ENCODE measurements at places on chromosomes 13 and 19.

DNA sequence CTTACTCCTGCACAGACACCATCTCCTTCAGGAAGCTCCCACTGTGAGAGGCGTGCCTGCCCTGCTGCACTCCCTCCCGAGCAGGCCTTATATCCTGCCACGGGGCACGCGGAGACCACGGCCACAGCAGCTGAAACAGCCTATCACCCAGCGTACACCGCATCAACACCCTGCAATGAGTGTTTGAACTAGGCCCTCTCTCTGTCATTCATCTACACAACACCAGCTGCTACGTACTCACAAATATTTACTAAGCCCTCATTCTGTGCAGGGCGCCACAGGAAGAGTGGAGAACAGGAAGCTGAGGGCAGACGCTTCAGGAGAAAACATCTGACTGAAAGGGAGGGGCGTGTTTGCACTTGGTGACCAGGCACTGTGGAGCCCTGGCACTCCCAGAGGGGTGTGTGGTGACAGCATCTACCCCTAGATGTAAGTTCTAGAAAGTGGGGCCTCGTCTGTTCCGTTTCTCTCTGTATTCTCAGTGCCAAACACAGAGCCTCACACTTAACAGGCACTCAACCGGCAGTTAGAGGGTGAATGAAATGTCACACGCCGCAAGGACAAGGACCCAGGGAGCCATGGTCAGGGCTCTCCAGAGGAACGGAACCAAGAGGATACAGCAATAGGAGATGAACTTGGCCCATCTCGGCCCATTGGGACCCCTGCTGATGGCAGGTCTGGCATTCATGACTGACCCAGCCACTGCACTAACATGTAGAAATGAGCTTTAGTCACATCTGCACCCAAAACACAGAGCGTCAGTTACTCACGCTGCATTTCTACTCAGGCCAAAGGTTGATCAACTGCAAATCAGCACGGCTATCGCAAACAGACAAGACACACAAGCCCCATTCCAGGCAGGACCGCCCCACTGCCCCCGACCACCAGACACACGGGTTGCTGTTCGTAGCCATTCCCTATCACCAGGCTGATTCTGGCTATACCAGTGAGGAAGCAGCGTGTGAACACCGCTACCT is 15.7 kb downstream of the RANBP3 start:
- DNase-seq = no peak

DNA sequence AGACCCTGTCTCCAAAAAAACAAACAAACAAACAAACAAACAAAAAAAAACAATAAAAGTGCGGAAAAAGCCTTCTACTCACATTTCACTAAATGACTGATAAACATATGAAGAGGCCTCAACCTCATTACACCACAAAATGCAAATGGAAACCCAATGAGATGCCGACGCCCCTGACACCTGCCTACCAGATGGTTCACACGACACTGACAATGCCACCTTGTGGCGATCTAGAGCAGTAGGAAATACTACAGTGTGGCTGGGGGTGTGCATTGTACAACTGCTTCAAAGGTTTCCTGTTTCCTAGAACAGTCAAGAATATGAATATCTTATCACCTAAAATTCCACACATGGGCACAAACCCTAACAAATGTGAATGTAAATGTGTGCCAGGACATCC is 14.0 kb downstream of the SCGB2B2 start:
- no peak for DNase-seq

- peak; percentile 45 for DNase-seq
Measured at GRCh38 chr19:47210689-47211316, 20.2 kb downstream of the BBC3 start.

- no peak for DNase-seq
Measured at GRCh38 chr13:24683838-24684599, 3.8 kb downstream of the ATP12A start.

- DNase-seq = no peak
Measured at GRCh38 chr19:29665826-29666577, 741 bp downstream of the PLEKHF1 start.

DNA sequence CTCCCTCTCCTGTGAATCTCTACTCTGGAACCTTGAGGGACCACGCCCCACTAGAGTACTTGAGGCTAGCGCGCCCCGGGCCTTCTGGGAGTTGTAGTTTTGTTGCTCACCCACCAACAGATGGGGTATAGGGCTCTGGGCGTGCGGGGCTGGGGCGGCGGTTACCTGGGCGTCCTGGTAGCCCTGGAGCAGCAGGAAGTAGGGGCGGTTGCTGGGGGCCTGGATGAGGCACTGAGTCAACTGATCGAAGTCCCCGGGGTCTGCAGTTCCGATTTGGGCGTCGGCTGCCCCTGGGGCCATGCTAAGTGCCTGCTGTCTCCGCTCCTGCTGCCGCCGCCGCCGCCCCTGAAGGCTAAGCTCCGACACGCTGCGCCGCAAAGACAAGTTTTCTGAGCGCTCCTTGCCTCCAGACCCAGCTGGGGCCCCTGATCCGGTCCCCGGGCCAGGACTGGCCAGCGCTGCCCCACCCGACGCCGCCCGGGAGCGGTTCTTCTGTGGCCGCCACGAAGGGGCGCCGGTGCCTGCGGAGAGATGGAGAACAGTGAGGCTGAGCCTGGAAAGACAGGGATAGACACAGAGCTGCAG is 5.3 kb downstream of the RASIP1 start:
- DNase-seq = no peak

DNA sequence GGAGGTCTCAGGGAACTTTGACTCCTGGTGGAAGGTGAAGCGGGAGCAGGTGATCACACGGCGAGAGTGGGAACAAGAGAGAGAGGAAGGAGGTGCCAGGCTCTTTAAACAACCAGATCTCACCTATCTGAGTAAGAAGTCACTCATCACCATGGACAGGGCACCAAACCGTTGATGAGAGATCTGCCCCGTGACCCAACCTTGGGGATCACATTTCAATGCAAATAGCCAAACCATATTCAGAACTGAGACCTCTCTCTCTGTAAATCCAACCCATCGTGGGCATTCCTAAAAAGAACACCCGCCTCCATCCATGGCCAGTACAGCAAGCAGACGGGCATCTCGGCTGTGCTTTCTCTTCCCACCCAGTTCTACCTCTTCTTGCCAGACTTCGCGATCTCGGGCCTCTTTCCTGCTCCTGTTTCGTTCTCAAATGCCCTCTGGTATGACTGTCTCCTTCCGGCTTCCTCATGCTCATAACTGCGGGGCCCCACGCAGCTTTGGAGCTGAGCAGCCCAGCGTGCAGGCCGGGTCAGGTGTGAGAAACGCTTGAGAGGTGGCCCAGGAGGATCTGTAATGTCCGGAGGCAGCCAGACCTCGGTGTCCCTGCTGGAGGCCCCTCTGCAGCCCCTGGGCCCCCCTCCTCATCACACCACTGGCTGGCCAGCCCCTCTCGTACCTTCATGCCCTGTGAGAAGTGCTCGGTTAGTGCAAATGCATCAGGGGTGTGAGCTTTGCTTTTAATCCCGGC is 97.0 kb upstream of the GPR183 start:
- no peak for DNase-seq

DNA sequence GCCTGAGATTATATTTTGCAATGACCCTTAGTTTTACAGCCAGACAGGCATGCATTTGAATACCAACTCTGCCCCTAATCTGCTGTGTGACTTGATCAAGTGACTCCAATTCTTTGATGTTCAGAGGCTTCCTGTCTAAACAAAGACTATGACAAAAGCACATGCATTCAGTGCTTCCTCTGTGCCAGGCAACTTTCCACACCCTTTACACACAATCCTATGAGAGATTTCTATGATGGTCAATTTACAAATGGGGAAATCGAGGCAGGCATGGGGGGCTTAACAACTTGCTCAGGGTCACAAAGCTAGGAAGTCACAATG is 3.7 kb upstream of the LYPD3 start:
- DNase-seq = no peak

DNA sequence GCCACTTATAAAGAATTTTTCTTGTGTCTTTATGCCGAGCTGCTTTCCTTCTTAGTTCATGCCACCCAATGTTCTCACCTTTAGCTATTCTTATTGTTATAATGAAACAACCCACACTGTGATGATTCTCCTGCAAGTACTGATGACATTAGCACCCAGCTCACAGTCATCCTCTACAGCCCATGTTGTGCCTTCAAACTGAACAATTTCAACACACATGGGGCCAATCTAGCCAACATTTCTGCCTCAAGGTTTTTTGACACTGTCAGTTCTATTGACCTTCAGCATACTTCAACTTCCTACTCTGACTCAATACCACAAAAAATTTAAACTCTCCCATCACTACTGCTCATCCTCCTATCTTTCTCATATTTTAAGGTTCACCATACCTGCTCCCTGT is 752.4 kb downstream of the FGF9 start:
- no peak for DNase-seq

- DNase-seq = no peak
Measured at GRCh38 chr19:13823256-13823655, 28.0 kb downstream of the ZSWIM4 start.

DNA sequence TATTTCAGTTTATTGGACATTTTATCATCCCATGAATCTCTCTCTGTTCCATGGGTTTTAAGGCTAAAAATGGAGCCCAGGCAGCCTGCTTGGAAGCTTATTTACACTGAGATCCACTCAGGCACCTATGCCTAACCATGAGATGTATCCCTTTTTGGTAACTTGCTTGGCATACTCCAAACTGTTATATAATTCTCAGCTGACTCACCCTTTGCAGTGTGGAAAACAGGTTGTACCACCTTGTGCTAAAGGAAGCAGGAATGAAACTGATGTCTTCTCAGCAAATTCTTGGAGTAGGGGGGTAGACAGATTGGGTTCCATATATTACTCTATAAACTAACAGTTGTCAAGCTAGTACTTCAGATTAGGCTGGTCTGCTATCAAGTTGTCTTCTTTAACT is 483.6 kb downstream of the KLF5 start:
- DNase-seq = no peak

GRCh38 chr19:10846500-10847202 is 1.6 kb upstream of the C19orf38 start:
- DNase-seq = no peak

DNA sequence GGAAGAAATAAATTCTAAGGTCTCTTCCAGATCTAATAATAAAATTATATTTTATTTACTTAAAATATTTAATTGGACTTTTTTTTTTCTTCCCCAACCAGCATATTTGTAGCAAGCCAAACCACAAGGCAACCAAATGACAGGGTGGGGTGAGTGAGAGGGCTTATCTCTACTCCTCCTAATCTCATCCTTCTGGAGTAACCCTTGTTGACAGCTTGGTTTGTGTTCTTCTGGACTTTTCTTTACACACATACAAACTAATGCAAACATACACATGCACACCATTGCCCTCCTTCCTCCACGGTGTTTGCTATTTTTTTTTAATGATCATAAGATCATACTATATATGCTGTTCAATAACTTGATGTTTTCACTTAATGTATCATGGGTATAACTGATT is 383.1 kb downstream of the DLEU7 start:
- no peak for DNase-seq

DNA sequence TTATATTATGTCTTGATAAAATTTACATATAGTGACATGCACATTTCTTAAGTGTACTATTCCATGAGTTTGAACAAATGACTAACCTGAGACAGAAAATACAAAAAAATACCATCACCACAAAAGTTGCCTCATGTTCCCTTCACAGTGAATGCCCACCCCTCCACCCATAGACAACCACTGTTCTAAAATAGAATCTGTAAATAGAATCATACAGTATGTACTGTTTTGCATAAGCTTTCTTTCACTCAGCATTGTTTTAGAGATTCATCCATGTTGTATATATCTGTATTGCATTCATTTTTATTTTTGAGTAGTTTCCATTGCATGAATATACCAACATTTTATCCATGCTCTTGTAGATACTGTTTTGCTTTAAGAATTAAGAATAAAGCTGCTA is 23.3 kb upstream of the RBM26 start:
- DNase-seq = no peak

DNA sequence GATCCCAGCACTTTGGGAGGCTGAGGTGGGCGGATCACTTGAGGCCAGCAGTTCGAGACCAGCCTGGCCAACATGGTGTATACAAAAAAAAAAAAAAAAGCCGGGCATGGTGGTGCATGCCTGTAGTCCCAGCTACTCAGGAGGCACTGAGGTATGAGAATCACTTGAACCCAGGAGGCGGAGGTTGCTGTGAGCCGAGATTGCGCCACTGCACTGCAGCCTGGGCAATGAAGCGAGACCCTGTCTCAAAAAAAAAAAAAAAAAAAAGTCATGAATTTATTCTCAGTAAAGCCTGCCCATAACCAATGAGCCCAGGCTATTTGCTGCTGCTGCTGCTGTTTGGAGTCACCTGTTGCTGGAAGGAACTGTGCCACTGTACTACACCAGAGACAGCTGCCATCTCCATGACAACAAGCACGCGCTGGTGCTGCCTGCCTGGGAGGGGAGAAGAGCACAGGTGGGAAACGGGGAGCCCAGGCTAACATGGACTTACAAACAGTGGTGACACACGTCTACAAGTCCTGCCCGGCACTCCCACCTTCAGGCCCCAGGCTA is 11.3 kb downstream of the ZFR2 start:
- no peak for DNase-seq

GRCh38 chr13:51147732-51148131 is 36.7 kb upstream of the C13orf42 start:
- DNase-seq = no peak

DNA sequence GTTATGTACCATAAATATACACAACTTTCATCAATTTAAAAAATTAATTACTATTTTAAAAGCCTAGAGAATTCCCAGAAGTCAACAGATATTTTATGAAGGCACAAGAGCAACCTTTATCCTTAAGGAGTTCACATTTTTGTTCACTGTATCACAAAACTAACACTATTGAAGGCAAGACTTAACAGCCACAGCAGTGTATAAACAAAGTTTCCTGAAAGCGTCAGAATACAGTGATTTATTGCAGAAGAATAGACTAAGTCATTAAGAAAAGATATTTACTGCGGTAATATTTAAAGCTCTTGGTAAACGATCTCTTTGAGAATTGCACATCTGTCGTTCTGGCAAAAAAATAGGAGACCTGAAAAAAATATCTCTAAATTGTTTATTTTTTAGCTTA is 419.3 kb upstream of the NBEA start:
- DNase-seq = no peak

DNA sequence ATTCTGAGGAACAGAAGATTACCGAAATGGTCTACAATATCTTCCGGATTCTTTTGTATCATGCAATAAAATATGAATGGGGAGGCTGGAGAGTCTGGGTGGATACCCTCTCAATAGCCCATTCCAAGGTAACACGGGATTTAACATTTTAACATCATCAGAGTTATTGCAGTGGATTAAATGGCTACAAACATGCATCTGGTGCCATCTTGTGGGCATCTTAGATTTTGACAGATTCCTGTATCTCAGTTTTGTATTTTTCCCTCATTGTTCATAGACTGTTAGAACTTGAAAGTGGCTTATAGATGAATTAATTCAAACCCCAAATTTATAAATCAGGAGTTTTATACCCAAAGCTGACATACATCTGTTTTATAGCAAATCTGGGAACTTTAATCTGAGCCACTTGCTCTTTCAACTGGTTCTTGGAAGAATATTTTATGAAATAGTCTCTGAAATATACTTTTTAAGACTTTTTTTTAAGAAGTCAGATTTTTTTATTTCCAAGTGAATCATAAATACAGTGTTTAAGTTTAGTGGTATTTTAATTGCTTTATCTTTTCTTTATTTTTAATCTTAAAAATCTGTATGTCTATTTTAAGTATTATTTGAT is 215.2 kb downstream of the NBEA start:
- peak; percentile 14 for DNase-seq

- no peak for DNase-seq
Measured at GRCh38 chr19:50796634-50797428, 6.6 kb downstream of the ACP4 start.
